Right ventricle myocardium superior (tissue), 1 donor: ENCODE measurements at places on chromosomes 4 and X. TPM values are rescaled to one million over a fixed set of nuclear protein-coding genes. Genes with fewer than 3 reads are reported as not detected.

The CXorf66 gene
- not detected for total RNA-seq

DNA sequence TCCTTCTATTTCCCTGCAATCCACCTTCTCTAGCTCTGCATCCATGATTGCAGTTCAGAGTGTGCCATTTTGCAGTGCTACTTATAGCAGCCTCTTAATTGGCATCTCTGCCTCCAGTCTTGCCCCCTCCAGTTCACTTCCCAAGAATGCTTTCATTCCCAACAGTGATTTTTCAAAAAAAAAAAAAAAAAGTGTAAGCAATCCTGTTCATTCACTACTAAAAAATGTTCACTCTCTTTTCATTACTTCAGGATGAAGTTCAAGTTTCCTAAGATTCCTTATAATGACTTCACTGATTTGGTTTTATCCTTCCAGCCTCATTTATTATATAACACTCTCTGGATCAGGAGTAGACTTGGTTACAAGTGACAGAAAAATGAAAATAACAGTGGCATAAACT lies 124.7 kb upstream of the LNX1 start:
- DNase-seq = no peak

GRCh38 chr4:143307531-143307930 lies 29.1 kb upstream of the GAB1 start:
- DNase-seq = no peak

DNA sequence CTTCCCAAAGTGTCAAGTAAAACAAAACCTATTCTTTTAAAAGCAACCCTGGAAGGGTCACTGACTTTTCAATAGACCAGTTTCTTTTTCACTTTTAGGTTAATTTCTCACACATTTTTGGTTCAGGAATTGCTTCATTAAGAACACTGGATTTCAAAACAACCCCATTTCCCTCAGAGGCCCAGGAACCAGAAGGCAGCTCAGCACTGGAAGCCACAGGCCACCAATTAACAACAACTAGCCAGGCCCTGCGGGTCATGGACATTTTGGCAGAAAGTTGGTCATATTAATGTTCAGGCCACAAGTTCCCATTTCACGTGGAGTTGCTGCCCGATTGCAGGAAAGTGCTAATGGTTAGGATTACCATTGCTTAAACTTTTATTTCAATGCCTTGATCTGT lies 39.8 kb downstream of the HAND2 start:
- no peak for DNase-seq

The FAM114A1 gene
- 20.3 TPM for total RNA-seq

DNA sequence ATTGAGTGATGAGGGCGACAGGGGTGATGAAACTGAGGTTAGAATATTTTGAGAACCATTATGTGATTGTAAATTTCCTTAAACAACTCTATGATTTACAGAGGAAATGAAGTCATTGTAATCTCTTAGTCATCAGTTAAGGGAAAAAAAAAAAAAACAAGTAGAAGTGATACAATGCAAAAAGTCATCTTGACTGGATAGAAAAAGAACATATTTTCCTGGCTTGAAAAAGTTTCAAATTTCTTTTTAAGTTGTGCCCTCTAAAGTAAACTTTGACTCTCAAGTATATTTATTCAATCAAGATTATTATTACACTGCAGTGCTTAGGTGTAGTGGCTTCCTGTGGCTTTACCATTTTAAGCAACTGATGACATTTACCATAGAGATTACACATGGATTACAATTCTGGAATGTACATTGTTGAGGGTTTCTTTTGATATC lies 40.6 kb downstream of the GABRB1 start:
- no peak for DNase-seq

The SSX3 gene
- total RNA-seq = not detected
